ENCODE measurements at places on chromosomes 11 and 22.
A peak's percentile ranks its signal among the peaks of the same experiment; 100 is the strongest.

DNA sequence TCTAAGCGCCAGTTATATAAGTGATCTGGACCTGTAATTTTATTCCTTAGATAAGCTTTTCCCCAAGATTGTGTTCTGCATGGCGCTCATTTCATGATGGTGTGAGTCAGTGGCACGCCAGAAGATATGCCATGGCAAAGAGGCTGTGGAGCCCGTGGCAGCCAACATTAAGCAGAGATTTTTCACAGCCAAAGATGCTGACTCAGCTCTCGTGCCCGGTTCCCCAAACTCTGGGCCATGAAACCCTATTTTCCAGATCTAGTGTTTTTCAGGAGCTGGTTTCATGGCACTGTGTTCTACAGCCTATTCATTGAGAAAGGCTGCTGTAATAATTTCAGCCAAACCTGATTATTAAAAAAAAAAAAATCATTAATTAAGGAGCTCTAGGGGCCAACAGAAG, 15.4 kb upstream of the LINC01488 start:
- no peak for DNase-seq

DNA sequence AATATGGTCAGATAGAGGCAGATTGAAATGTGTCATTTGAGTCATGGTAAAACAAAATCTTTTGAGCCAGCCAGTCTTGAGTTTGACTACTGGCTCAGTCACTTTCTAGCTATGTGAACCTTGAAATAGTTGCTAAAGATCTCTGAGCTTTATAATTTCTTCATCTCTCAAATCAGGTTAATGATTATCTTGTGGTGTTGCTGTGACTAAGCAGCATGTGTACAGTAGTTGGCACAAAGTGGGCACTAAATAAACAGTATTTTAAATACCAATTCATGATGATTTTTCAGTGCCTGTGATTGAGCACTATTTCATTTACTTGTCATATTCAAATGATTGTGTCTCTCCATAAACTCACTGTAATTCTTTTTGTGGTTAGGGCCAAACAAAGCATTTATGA, 70.8 kb downstream of the RAB38 start:
- no peak for DNase-seq

GRCh38 chr22:46672731-46673130, 52.5 kb downstream of the GRAMD4 start:
- no peak for DNase-seq

DNA sequence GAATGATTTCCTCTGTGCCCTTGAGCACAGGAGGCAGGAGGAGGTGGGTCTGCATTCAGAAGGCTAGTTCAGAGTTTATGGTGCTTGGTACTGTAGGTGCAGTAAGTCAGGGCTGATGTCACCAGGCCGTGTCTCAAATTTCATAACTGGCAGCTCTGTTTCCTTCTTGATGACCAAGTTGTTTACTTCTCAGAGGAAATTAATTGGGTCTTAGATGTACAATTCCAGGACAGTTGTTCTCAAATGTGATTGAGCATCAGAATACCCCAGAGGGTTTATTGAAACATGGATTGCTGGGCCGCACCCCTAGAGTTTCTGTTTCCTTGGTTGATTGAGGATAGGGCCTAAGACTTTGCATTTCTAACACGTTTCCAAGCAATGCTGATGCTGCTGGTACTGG, 6.2 kb downstream of the AMOTL1 start:
- no peak for DNase-seq

- no peak for DNase-seq
Observed at GRCh38 chr11:111421251-111421650, 42.2 kb upstream of the POU2AF1 start.

DNA sequence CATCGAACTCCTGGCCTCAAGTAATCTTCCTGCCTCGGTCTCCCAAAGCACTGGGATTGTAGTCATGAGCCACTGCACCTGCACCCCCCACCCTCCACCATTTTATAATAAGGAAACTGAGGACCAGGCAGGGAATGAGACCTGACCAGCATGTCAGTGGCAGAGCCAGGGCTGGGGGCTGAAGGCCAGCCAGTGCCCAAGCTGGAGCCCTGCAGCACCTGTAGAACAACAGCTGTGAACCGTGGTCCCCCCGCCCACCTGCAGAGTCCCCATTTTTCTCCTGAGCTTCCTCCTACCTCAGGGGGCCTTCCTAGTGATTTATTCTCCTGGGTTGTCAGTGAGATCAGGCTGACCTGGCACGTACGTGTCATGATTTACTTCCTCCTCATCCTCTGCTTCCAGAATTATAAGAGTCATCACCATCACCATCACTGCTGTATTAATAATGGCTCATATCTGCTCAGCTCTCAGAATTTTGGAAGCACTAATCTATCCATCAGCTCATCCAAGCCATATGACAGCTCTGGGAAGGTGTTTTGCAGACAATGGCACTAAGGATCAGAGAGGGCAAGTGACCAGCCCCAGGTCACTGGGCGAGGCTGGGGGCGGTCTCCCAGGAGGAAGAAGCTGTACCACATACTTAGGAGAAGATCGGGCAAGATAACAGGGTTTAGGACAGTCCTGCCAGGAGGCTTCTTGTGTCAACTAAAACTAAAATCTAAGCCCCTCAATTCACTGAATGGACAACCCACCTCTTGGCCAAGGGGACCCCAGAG, 5.5 kb upstream of the SLCO2B1 start:
- no peak for DNase-seq

DNA sequence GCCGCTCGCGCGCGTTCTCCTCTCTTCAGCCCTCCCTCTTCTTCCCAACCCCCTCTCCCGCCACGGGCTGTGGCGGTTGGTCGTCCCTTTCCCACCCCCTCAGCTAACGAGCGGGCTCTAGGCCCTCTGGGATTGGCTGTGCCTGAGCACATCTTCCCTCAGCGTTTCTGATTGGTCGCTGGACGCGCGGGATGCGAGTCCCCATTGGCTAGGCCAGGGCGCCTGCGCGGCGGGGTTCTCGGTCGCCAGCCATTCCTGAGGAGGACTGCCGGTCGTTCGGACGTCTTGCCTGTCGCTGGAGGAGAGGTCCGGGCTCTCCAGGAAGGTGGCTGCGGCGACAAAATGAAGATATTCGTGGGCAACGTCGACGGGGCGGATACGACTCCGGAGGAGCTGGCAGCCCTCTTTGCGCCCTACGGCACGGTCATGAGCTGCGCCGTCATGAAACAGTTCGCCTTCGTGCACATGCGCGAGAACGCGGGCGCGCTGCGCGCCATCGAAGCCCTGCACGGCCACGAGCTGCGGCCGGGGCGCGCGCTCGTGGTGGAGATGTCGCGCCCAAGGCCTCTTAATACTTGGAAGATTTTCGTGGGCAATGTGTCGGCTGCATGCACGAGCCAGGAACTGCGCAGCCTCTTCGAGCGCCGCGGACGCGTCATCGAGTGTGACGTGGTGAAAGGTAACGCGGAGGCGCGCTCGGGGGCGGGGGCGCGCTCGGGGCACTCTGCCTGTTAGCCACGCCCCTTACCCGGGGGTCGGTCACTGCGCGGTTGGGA, at the start of gene RBM14:
TSS of gene RBM14 (plus strand) at position 252 of the 776 bp plus-strand sequence. CDS start at position 343, 91 bp downstream.
- DNase-seq = peak; percentile 98

Measured in uterus (tissue), 4 donors.